ENCODE measurements at places on chromosomes 3 and 15.
A peak's percentile ranks its signal among the peaks of the same experiment; 100 is the strongest.

- DNase-seq = no peak
Observed at GRCh38 chr3:195356151-195357086, 85.5 kb upstream of the XXYLT1 start.

- no peak for DNase-seq
Observed at GRCh38 chr15:91113030-91113429, 13.0 kb downstream of the SV2B start.

- no peak for DNase-seq
Observed at GRCh38 chr15:75817138-75817935, 25.9 kb upstream of the UBE2Q2 start.

- DNase-seq = no peak
Observed at GRCh38 chr15:50149090-50149489, 30.1 kb upstream of the ATP8B4 start.

DNA sequence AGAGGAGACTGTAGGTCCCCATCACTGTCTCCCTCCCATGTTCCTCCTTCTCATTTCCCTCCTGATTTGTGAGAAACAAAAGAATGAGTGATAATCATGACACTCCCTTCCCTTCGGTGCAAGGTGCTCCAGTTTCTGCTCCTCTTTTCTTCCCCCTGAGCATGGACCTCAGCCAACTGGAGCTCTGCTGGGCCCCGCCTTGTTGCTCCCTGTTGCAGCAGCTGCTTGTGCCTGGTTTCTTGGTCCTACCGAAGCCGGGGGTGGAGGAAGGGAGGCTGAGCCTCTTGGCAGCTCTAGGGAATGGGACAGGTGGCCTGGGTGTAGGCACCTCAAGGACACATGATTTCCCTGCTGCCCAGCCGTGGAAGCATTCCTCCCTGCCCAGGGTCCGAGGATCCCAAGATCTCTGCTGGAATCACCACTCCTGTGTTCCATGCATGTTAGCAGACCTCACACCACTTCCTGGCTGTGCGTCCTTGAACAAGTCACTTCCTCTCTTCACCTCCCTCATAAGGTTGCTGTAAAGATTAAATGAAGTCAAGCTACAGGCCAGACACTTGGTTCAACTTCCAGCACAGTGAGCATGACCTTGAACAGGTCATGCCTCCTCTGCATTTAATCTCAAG, 131.6 kb upstream of the ABHD17C start:
- no peak for DNase-seq

- no peak for DNase-seq
Observed at GRCh38 chr15:90691982-90692773, 25.0 kb upstream of the BLM start.

- no peak for DNase-seq
Observed at GRCh38 chr3:24012589-24013269, 67.6 kb downstream of the NR1D2 start.

- DNase-seq = peak; percentile 82
Observed at GRCh38 chr15:99414755-99415731, 150.7 kb upstream of the MEF2A start.

DNA sequence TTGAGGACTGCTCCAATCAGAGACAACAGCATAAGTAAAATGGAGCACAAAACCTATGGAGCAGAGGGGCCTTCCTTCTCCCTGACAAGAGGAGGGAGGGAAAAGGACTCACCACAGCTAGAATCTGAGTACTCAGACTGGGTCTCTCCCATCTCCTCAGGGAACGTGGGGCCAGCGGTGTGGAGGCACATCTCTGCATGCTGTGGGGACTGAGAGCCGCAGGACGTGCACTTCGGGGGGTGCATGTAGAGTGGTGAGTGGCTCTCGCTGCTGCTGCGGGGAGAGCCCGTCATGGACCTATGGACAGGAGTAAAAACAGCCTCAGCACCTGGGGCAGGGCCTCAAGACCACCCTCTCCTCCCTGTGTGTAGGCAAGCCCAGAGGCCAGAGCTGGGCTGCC, 17.0 kb downstream of the BCL6 start:
- DNase-seq = no peak
